ENCODE measurements at places on chromosomes 13 and 19.

DNA sequence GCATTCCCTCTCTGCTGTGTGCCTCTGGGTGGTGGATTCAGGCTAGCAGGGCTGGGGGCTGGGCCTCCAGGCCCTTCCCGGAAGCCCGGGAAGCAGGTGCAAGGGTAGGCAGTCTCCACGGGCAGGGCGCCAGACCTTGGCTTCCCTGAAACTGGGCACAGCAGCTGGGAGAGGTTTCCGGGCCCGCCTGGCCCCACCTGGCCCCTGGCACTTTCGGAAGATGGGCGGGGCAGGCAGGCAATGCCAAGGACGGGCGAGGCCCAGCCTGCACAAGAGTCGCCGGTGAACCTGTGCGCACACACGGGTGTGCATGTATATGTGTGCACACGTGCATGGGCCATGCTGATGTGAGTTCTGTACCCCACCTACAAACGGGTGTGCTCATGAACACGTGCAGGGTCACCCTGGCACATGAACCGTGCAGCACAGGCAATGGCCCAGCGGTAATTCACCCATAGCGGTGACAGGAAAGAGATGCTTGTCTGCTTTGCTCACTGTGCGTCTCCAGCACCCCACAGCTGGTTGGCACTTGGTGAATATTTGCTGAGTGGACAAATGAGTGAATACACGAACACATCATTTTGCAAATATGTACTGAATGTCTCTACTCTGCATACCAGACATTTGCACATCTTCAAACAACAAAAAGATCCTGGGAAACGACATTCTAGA, 15.3 kb downstream of the GADD45B start:
- DNase-seq, result no peak

DNA sequence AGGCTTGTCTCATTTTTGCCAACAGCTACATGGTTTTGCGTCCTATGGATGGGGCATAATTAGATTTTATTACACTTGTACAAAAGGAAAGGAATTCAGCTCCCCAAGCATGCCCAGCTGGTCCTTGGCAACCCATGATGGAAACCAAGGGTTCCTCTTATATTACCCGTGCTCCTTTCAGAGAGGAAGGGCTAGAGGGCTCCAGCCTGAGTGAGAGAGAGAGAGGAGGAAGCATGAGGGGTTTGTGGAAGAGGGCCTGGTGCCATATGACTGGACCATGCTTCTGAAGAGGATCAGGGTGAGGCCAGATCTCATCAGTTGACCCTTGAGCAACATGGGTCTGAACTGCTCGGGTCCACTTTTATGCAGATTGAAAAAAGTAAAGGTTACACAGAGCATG, 3.5 kb upstream of the RPS9 start:
- DNase-seq, result no peak

DNA sequence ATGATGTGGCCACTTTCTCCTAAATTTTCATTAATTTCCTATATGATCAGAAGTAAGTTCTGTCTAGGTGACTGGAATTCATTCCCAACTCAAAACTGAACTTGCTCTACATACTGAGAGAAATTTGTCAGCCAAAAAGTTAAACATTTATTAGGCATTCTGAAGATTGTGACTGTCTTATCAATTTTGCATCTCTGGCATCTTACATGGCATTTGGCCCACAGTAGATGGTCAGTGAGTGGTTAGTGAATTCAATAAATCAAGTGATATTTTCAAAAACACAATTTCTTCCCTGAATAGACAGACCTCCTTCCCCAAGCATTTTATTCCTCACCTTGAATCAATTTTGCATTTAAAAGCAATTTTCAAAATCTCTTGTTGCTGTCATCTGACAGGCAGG, 363.2 kb upstream of the NBEA start:
- DNase-seq, result no peak

- DNase-seq, result no peak
Observed at GRCh38 chr19:38378866-38379265, 4.5 kb downstream of the PSMD8 start.

DNA sequence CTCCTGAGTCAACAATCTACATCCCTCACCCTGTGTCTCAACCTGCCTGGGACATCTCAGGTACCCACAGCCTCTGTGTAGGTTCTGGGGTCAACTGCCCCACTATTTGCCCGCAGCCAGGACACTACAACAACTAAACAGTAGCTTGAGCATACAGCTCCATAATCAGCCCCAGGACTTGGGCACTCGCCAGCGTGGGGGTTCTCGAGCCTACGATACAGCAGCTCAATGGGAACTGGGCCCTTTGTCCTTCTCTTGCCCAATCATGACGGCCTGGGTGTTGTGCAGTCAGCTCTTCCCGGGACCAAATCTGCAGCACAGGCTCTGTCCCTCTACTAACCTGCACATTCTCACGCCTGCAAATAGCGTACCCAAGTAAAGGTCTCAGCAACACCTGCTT, 1.3 kb downstream of the ZNF180 start:
- no peak for DNase-seq

DNA sequence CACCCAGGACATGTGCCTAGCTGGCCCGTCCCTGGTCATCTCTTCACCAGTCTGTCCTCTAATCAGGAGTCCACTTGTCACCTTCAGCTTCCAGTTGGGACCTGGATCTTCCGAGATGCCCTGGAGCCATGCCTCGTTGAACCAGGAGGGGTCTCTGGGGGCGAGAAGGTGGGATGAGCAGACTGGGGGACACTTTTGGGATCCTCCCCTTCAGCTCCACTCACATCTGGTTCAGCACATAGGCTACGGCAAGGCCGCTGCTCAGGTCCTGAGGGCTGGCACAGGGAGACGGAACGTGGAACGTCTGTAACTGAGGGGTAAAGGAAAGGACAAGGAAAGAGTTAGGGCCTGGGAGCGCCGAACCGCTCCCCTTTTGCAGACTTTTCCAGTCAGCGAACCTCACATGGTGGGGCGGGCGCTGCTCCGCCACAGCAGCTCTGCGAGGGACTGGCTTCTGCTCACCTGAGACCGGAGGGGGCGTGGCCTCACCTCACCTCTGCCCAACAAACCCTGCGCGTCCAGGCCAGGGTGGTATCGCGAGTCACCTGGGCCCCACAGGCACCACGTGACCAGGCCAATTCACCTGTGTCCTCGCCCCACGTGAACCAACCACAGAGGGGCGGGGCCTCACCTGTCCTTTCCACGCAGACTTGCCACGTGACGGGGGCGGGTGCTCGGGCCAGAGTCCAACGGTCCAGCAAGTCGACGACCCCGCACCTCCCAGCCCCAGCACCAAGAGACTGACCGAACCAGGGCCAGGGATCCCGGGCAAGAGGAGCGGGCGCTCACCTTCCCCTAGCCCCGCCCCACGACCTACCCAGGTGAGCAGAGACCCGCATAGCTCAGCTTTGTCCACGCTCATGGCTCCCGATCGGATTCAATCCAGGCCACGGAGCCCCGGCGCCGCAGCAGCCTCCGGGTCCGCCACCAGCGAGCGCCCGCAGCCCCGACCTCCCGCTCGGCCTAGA, at the start of gene HOOK2:
Gene HOOK2 (minus strand): TSS at position 965 of the 968 bp plus-strand sequence. CDS start 103 bp downstream, at position 862.
- no peak for DNase-seq

- DNase-seq, result peak; percentile 36
Observed at GRCh38 chr19:37172368-37173366, at the start of gene ZNF585A. TSS of gene ZNF585A (minus strand) at chr19:37172695. CDS start at chr19:37169910, 2,785 bp downstream.

DNA sequence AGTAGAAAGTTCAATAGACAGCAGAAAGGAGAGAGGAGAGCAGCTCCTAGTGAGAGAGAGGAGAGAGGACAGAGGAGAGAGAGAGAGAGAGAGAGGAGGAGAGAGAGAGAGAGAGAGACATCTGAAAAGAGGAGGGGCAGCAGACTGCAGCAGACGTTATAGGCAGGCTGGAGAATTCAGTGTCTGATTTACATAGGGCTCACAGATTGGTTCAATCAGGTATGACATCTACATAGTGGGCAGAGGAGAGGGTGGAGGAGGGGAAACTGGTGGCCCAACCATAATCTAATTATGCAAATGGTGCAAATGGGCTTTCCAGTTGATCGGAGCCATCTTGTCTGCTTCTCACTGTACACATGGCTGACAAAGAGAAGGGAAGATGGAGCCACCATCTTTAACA, 221.3 kb upstream of the TRPC4 start:
- no peak for DNase-seq

GRCh38 chr13:89029062-89029461, 1357.9 kb downstream of the SLITRK5 start:
- DNase-seq, result no peak

DNA sequence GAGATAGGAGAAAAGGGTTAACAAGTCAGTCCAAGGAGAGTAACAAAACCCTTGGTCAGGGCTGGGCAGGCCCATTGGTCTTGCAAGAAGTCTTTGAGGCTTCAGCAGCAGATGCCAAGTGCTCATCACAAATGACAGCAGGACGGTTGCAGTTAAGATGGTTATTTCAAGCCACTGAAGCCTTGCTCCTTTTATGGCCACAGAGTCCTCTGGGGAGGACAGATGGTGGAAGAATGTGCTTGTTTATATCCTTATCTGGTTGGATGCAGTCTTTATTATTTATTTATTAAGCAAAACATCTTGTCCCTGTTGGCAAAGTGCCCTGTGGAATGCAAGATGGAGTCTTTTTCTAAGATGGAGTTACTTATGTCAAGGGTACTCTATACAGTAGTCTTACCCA, 19.2 kb upstream of the ZNF331 start:
- DNase-seq, result no peak

DNA sequence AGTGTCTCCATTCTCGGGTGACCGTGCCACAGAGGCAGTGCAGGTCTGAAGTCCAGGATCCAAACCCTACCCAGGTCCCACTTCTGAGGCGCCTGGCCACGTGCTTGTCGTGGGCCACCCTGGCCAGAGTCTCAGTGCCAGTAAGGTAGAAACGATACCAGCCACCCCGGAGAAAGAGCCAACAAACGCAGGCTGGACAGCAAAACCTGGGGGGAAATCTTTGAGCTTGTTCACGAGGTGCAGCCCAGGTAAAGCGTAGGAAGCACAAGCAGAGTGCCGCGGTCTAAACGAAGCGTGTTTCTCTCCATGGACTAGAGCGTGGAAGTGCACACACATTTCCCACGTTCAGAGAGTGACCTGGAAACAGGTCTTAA, 95.6 kb downstream of the ATP11A start:
- no peak for DNase-seq

- no peak for DNase-seq
Observed at GRCh38 chr13:102697929-102698648, 3.2 kb upstream of the METTL21C start.

GRCh38 chr13:98697791-98698190, 54.7 kb downstream of the SLC15A1 start:
- no peak for DNase-seq

DNA sequence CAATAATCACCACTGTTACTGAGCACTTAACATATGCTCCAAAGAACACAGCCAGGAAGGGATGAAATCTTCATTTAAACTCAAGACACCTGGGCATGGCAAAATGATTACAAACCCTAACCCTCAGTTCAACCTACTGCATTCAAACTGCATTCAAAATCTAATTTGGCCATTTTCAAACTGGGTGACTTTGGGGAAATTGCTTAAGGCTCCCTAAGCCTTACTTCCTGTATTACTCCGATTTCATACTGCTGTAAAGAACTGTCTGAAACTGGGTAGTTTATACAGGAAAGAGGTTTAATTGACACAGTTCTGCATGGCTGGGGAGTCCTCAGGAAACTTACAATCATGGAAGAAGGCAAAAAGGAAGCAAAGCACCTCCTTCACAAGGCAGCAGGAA, 50.4 kb downstream of the CBY2 start:
- no peak for DNase-seq

- DNase-seq, result no peak
Observed at GRCh38 chr13:36817996-36818803, 822 bp upstream of the RFXAP start.

DNA sequence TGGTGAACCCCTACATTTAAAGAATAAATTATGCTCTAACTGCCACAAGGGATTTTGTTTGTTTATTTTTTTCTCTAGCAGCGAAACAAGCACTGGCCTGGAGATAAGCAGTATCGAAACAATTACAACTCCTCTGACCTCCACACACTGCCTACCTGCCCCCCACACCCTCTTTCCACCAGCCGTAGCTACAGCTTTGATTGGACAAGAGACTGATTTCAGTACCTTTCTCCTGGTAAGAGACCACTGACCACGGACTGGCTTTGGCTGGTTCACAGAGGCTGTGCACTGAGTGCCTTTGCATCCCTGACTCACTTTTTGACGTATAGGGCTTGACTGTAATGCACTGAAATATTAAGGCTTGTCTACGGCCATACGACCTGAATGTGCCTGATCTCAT, 7.4 kb upstream of the ZDHHC20 start:
- no peak for DNase-seq
